ENCODE measurements at places on chromosomes 6 and 20.
A peak's percentile ranks its signal among the peaks of the same experiment; 100 is the strongest.

GRCh38 chr20:3165473-3166337 is 6.0 kb upstream of the FASTKD5 start:
- no peak for DNase-seq

GRCh38 chr6:14913931-14914330 is 331.9 kb upstream of the JARID2 start:
- no peak for DNase-seq

GRCh38 chr6:33857932-33858475 is 54.2 kb upstream of the MLN start:
- no peak for DNase-seq

- no peak for DNase-seq
These were observed 32.6 kb downstream of the PSMG4 start for GRCh38 chr6:3291346-3291745.

DNA sequence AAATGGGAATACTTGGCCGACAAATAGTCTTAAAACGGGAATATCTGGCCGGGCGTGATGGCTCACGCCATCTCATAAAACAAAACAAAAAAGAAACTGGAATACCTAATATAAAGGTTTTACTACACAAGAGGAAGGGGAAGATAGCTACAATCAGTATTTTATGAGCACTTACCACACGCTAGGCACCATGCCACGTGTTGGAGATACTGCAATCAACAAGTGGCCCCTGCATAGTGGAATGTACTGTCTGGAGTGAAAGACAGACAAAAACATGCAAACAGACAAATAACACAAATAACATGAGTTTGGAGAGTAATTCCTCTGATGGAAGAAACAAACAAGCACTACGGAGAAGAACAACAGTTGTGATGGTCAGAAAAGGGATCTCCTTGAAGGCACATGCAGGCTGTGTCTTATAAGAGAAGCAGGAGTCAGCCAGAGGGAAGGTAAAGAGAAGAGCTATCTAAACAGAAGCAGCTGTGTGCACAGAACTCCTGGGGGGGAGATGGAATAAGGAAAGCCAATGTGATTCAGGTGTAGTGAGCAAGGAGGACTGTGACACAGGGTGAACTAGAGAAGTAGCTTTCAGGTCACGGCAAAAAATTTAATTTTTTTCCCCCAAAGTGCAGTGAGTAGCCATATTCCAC is 39.1 kb upstream of the AKIRIN2 start:
- no peak for DNase-seq

DNA sequence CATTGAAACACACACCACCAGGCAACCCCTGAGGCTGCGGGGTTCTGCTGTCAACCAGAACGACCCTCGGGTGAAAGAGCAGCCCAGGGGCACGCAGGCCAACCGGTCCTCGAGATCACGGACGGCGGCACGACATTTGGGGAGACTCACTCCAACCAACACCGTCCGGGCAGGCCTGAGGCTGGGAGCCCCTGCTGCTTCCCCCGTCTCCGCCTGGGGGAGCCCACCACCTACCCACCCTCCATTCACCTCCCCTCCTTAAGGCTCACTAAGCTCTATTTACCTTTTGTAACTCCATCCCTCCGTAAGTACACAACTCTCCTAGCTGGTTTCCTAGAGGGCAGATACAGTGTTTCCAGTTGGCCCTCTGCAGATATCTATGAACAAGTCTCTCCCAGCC is 971.3 kb upstream of the DEFB115 start:
- no peak for DNase-seq

- no peak for DNase-seq
These were observed 53.4 kb upstream of the RNF24 start for GRCh38 chr20:4068708-4069107.

GRCh38 chr6:63573899-63574553 is 1.7 kb downstream of the LOC128125822 start:
- DNase-seq: peak; percentile 14

DNA sequence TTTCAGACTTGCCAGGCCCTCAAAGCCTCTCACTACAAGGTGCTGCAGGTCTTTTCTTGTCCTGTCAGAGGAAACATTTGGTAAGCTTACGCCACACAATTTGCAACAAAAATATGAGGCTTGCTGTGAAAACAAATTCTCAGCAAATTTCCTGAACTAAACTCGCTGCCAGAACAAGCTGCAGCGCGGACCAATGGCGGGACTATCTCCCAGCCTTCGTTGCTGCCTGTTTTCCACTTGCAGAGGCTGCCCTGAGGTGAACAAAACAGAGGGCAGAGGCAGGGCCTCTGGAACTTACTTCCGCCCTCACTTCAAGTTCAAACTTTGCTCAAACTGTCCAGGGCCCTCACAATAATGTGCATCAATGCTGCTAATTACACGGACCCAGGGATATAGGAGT is 12.4 kb downstream of the UQCC2 start:
- no peak for DNase-seq

DNA sequence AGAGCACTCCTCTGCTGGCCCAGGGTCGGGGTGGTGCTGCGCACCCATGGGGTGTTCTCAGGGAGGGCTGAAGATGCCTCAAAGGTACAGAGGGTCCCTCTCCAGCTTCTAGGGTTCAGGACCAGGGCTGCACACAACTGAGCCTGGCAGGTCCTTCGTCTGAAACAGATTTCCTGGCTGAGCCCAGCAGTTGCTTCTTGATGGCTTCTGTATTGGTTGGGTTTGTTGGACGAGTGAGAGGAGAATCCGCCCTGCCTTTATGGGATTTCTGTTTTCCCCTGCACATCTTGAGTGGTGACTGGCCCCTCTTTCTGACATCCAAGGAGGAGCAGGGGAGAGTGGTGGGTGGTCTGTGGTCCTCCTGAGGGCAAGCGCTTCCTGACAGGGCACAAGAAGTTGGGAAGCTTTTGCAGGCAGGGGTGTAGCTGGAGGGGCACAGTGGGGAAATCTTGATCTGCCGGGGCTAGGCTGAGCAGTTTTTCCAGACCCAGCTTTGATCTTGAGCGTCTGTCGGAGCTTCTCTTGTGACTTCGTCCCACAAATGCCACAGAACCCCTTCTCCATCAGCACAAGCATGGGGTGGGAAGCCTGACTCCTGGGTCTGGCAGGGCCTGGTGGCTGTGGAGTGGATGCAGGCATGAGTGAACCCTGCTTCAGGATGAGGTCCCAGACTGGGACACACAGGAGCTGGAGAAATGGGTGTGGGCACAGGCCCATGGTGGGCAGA is 116.5 kb downstream of the SYNDIG1 start:
- no peak for DNase-seq

GRCh38 chr20:53645582-53645897 is 51.9 kb upstream of the ZNF217 start:
- DNase-seq: no peak

DNA sequence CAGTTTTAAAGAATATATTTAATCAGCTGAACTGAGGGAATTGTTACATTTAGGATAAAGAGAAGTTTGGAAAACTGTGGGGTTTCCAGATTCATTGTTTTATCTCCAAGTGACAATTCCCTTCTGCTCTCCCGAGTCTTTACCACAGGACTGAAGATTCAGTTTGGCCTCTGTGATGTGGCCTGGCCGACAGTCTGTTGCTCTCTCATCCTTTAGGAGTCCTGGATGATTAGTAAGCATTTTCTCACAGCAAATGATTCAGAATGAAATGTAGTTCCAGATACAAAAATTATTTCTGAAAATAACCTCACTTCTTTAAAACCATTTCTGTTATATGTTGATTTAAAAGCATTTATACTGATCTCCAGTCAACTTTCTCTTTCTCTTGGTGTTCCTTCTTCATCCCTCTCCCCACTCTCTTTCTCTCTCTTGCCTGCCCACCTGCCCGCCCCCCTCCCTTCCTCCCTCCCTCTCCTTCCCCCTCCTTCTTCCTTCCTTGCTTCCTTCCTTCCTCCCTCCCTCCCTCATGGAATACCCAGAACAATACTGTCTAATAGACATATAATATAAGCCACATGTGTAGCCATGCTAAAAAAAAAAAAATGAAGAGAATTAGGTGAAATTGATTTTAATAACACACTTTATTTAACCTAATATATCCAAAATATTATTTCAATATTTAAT is 254.9 kb downstream of the PRL start:
- DNase-seq: no peak

DNA sequence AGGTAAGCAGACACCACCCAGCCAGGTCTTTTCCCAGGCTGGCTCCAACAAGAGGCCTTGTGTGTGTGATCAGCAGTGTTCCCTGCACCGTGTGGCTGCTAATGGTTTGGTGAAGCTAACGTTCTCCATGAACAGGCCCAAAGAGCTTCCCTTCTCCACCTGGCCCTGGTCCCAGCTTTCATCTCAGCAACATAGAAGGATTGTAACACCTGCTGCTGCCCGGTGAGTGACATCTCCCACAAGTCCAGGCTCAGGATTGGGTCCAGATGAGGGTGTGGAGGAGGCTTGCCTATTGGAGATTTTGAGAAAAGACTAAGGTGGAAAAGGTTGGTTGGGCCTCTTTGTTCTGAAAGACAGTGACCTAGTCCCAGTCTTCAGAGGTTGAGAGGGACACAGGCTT is 89.6 kb downstream of the TMEM242 start:
- DNase-seq: no peak

DNA sequence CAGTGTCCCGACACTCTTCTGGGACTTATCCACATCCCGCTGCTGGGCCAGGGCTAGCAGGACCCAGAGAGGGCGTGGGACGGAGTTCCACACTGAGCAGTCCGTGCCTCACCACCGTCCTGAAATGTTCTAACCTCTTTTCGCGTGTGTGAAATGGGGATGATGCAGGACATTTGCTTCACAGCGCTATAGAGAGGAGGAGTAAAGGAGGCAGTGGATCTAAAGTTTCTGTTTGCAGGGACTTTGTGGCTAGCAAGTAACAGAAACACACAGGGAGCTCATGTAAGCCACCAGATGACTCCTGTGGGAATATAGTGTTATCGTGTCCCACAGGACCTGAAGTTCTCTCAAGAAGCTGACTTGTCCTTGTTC is 634 bp downstream of the ITPA start:
- DNase-seq: no peak

- DNase-seq: no peak
These were observed 283.9 kb downstream of the SMOC2 start for GRCh38 chr6:168724669-168725570.

DNA sequence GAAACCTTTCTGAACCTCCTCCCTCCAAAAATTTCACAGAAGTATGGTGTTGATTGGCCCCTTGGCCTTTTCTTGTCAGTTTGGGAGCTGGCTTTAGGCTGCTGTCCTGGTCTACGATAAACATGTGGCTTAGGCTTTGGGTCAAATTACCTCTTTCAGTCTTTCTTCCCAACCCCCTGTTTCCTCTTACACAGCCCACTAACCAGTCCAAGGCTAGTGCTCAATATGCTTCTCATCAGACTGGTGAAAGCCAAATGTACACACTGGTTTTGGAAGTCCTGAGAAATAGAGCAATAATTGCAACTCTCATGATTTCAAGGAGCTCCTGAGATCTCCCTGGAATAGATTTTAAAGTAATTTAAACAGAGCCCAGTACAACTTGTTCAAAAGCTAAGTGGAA is 933.7 kb upstream of the GJE1 start:
- no peak for DNase-seq

DNA sequence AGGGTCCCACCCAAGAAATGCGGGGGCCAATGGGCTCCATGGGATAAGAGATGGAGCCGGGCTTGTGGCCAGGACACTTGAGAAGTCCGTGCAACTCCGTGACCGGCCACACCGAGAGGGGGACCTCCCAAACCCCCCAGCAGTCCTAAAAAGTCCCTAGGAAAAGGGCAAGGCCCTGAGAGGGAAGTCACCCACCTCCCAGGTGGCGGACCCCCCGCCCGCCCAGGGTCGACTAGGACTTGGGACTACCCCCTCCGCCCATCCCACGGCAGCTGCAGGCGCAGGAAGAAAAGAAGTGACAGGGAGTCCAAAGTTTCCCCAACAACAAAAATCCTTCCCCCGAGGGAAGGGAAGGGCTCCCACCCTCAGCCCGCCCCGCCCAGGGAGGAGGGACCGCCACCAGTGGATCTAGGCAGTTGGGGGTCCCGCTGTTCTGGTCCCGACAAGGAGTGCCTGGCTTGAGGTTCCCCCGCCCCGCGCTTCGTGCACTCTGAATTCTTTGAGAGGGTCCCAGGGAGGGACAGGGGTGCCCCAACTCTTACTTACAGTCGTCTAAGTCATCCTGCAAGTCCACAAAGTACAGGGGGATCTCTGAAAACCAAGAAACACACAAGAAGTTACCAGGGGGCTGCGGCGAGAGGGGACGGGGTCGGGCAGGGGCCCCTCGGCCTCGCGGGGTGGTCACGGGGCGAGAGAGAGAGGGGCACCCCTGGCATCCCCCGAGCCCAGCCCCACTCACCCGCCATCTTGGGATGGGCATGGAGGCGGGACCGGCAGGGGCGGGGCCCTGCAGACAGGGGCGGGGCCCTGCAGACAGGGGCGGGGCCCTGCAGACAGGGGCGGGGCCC is 611 bp upstream of the RAB22A start:
- peak; percentile 58 for DNase-seq

DNA sequence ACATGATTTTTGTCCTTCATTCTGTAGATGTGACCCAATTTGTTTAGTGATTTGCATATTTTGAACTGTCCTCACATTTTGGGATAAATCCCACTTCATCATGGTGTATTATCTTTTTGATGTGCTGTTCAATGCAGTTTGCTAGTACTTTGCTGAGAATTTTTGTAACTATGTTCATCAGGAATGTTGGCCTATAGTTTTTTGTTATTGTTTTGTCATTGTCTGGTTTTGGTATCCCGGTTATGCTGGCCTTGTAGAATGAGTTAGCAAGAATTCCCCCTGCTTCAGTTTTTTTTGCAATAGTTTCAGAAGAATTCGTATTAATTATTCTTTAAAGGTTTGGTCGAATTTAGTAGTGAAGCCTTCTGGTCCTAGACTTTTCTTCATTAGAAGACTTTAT is 11.9 kb downstream of the KIF25 start:
- no peak for DNase-seq

DNA sequence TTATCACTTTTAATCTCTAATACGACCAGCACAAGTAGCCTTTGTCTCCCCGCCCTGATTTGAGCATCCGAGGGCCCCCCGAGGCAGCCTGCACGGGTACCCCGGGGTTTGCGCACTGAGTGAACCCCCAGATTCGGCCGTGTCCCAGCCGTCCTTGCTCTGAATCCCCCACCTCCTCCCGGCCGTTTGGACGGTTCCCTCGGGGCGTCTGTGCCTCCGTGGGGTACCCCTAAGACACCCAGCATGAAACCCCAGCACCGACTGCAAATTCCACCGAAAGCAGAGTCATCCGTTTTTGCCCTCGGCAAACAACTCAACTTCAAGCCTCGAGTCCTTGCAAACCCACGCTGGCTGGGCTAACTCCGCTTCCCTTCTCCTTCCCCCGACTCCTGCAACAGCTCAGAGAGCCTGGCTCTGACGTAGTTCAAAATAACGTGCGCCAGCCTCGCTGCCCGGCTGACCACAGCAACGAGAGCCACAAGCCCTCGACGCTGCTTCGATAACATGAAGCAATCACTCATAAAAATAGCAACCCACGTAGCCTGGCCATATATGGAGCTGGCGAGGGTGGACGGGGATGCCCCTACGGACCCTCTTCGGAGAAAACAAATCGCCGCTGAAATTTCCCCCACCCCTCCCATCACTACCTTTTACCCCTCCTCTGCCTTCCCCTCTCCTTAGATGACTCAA is 764 bp upstream of the SNAP25 start:
- peak; percentile 5 for DNase-seq

- DNase-seq: no peak
These were observed 56.5 kb upstream of the CCN2 start for GRCh38 chr6:132007474-132008190.

GRCh38 chr6:137867685-137868509 is 838 bp downstream of the TNFAIP3 start:
- peak; percentile 42 for DNase-seq

GRCh38 chr6:75145976-75146375 is 59.9 kb downstream of the COL12A1 start:
- no peak for DNase-seq
